NCI-H1930 (cell line): ENCODE measurements at places on chromosomes 11 and 22.

DNA sequence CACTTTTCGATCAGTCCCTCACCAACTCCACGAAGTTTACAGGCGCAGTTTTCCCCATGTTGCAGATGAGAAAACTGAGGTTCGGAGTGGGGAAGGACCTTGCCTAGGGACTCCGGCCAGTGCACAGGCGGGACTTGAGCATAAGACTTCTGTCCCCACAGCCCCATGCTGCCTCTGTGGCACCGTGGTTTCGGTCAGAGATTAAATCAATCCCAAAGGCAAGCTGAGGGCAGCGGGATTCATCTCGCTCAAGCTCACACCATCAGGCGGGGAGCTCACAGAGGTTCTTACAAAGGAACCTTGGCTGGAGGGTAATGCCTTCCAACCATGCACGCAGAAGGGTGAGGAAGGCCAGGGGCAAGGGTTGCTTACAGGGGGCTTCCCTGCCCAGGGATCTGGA lies 115.5 kb downstream of the PHF21B start:
- DNase-seq = no peak

GRCh38 chr22:23678133-23678532 lies 12.7 kb upstream of the RGL4 start:
- DNase-seq = no peak

GRCh38 chr22:35846804-35847203 lies 129.1 kb downstream of the APOL5 start:
- no peak for DNase-seq

- no peak for DNase-seq
These were observed 556 bp downstream of the CDCA5 start for GRCh38 chr11:65083134-65083833.

DNA sequence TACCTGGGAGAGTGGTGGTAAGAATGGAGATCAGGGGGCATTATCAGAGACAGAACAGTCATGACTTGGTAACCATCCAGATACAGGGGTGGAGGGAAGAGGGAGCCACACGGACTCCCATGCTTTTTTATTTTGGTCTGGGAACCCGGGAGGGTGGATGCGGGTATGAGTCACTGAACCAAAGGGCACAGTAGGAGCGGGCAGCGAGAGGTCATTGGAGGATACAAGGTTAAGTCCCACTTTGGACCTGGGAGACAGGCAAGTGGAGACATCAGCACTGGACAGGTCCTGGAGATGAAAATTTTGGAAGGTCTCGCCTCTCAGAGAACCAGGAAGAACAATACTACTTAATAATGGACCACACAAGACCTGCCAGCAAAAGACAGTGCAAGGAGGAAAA lies 6.7 kb downstream of the HDHD5 start:
- no peak for DNase-seq
